ENCODE measurements at places on chromosomes 3 and 15.
A peak's percentile ranks its signal among the peaks of the same experiment; 100 is the strongest.

DNA sequence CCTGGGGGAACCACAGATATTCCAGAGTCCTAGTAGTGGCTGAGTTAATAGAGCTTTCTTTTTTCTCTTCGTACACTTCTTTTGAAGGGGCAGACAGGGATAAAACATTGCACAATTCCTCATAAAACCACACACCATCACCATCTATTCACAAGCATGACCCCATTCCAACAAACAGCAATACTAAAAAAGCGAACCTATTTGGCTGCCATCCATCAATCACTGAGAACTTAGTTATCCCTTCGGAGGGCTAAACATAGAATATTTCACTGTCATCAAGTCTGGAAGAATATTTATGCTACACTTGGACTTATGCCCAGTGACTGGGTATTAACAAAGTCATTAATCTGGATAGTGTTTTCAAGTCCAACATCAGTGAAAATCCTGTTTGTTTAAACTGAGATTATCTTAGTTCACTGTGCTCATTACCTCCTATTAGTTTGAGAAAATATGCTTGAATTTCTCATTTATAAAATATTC lies 80.3 kb upstream of the PRTG start:
- DNase-seq = peak; percentile 87

DNA sequence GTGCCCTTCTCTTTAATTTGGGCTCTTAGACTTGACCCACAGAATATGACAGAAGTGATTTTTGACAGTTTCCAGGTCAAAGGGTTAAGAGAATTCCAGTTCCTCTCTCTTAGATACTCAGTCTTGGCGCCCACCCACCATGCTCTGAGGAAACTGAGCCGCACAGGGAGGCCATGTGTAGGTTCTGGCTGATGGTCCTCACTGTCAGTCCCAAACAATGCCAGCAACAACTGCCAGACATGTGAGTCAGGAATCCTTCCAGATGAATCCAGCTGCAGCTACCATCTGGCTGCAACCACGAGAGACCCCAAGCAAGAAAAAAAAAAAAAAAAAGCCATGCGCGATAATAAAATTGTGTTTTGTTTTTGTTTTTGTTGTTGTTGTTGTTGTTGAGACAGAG lies 326.6 kb downstream of the MAGI1 start:
- peak; percentile 52 for DNase-seq

- DNase-seq = no peak
Observed at GRCh38 chr3:14836049-14836468, 17.3 kb downstream of the FGD5 start.

GRCh38 chr15:90388462-90389380 lies 679 bp downstream of the IQGAP1 start:
- peak; percentile 76 for DNase-seq

DNA sequence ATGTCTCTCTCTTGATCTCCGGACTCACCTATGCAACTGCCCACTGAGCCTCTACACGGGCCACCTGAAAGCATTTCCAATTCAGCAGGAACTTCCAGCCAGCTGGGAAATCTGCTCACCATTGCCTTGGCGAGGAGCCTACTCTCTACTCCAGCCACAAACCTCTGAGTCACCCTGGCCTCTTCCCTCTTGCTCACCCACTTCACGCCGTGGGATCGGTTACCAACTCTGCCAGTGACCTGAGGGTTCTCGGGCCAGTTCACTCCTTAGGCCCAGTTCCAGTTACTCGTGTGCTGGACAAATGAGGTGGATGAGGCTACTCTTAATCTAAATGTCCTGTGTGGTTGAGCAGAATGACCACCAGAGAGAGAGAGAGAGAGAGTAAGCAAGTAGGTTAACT lies 70.1 kb downstream of the CEMIP start:
- DNase-seq = peak; percentile 92

- no peak for DNase-seq
Observed at GRCh38 chr15:39417366-39418134, 163.3 kb upstream of the THBS1 start.

DNA sequence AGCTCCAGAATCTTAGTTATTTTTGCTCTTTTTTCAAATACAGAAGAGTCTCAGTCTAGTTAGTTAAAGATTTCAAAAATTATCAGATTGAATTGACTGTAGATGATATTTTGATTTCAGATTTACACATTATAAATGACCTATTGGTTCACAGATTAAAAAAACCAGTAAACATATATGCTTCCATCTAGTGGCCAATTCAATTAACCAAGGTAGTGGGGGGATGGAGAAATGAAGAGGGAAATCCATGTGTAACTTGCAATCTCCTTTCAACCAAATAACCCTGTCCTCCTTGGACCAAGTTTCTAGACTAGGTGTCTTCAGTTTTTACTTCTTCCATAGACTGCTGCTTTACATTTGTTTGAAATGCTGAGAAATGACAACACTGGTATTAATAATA lies 789.8 kb downstream of the ROBO1 start:
- DNase-seq = peak; percentile 24

DNA sequence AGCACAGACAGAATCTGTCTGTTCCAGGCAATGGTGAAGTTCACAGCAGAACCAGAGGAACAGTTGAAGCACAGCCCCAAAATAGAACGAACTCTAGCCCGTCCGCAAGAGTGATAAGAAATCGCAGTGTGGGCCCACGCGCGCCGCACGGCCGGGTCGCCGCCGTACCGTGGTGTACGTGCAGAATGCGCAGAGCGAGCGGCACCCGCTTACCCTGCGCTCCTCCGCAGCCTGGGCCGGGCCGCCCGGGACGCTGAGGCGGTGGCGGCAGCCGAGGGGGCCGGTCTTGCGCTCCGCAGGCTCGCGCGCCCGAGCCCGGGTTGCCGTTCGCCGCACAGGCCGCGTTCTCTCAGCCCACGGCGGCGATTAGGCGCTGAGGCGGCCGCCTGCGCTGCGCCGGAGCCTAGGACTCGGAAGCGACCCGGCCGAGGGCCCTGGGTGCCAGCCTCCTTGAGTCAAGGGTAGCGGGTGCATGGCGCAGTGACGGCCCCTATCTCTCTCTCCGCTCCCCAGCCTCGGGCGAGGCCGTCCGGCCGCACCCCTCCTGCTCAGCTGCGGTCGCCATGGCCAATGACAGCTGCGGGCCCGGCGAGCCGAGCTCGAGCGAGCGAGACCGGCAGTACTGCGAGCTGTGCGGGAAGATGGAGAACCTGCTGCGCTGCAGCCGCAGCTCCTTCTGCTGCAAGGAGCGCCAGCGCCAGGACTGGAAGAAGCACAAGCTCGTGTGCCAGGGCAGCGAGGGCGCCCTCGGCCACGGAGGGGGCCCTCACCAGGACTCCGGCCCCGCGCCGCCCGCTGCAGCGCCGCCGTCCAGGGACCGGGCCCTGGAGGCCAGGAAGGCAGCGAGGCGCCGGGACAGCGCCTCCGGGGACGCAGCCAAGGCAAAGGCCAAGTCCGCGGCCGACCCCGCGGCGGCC lies 20.5 kb downstream of the WDR73 start:
- peak; percentile 80 for DNase-seq

Data from EH (cell line).